GM23248 (cell line): ENCODE measurements at places on chromosomes 11 and 22. TPM values are rescaled to one million over a fixed set of nuclear protein-coding genes. Genes with fewer than 3 reads are reported as not detected.

KIRREL3 gene
- total RNA-seq: 31.1 and 35.6 TPM in 2 replicates

RAG2 gene
- total RNA-seq: not detected in 2 replicates

RIMBP3C gene
- total RNA-seq: 0.22 TPM in 1 of 2 replicates, not detected in the other

VSIG2 gene
- total RNA-seq: not detected in 2 replicates

OR4S1 gene
- total RNA-seq: not detected in 2 replicates

L3MBTL2 gene
- total RNA-seq: 19.1 and 24.1 TPM in 2 replicates

CHRDL2 gene
- total RNA-seq: not detected in 2 replicates
